T47D (cell line): ENCODE measurements at places on chromosomes 7 and 10.

DNA sequence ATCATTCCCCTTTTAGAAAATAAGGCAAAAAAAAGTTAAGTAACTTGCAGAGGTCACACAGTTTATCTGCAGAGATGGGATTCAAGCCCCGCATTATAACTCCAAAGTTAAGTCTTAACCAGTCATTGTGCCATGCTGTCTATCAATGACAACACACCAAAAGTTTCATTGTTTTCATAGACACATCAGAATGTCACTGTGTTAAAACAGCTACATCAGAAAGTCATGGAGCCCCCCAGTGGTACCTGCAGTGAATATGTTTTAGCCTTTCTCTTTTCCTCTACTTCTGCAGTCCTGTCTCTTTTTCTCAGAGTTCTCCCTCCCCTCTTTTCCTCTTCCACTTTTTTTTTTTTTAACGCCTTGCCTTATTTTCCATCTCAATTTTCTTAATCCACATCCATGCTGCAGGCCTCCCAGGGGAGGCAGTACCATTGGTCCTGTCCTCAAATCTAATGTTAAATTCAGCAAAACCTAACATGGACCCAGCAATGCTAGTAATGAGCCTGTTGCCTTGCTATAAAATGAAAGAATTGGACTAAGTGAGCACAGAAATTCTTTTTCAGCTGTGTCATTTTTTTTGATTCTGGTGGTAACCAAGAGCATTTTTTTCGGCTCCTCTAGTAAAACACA, 3.8 kb upstream of the NRCAM start:
- DNase-seq, result peak; percentile 24

GRCh38 chr7:44282601-44283171, 42.7 kb downstream of the CAMK2B start:
- DNase-seq, result no peak

- DNase-seq, result no peak
Measured at GRCh38 chr10:44966816-44967509, 7.4 kb downstream of the RASSF4 start.

DNA sequence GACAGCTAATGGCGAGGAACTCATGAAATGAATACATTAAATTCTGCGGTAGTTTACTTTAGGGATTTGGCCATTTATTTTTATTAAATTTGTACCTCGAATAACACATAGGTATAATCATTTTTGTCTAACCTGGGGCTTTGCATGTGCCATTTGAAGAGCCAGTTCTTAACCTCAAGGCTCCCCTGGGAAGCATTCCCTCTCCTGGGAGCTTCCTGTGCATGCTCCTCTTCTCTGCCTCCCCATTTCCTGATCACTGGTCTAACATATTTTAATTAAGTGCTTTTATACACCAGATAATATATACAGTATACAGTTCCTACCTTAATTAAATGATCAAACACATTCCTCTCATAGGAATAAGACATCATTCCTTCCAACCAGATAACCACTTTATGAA, 183.9 kb upstream of the FZD1 start:
- DNase-seq, result no peak

- DNase-seq, result no peak
Measured at GRCh38 chr10:132784866-132785722, 853 bp downstream of the NKX6-2 start.

GRCh38 chr10:107163881-107164861, at the start of gene SORCS1:
SORCS1 (minus strand) TSS chr10:107164706.
- DNase-seq, result peak; percentile 28

DNA sequence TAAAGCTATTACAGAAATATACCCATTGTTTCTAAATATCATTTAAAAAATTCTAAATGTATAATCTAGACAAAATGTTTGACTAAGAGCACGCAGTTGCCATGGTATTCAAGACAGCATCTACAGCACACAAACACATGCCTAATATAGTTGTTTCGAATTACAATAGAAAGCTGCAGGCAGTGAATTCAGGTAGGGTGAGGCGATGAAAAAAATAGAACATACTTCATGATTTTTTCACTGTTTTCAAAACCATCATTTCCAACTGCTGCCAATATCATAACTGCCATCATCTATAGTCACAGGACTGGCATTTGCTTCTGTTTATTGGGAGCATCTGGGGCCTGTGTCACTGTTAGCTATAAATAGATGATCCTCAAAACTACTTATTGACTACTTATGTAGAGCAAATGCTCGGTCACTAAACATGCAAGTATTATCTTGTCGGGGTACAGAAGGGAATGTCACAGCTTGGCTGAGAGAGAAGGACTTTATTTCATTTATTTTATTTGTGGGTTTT, 34.4 kb upstream of the OTUD1 start:
- DNase-seq, result no peak
